ENCODE measurements at places on chromosomes 5 and 9. TPM values are rescaled to one million over a fixed set of nuclear protein-coding genes. Genes with fewer than 3 reads are reported as not detected.

GRCh38 chr9:93127395-93127911 is 6.6 kb downstream of the NINJ1 start:
- no peak overlapping the region for H3K4me3 ChIP-seq
- DNase-seq, result no peak
- H3K27ac ChIP-seq, result peak overlapping the region; percentile 23
- no peaks in the 10 kb centered on the region for H3K36me3 ChIP-seq
- H3K27me3 ChIP-seq, result no peaks in the 10 kb centered on the region

GRCh38 chr9:116686693-116687073 is 422 bp upstream of the TRIM32 start:
- H3K27ac ChIP-seq, result peak overlapping the region; percentile 71
- H3K27me3 ChIP-seq, result no peaks in the 10 kb centered on the region

DNA sequence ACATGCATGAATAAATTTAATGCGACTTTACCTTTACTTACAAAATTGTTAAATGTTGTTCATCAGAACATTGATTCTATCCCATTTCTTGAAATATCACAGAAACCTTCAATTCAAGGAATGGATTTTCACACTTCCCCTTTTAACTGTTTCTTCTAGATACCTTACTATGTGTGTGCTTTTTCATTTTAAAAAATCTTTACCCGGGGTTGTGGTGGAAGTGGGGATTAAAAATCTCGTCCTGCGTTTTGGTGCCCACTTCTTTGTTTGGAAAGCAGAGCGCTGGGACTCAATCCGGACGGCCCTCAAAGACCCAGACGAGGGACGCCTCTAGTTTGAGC is 5.8 kb upstream of the MEF2C start:
- no peak overlapping the region for H3K27ac ChIP-seq
- H3K4me3 ChIP-seq, result no peak overlapping the region

DNA sequence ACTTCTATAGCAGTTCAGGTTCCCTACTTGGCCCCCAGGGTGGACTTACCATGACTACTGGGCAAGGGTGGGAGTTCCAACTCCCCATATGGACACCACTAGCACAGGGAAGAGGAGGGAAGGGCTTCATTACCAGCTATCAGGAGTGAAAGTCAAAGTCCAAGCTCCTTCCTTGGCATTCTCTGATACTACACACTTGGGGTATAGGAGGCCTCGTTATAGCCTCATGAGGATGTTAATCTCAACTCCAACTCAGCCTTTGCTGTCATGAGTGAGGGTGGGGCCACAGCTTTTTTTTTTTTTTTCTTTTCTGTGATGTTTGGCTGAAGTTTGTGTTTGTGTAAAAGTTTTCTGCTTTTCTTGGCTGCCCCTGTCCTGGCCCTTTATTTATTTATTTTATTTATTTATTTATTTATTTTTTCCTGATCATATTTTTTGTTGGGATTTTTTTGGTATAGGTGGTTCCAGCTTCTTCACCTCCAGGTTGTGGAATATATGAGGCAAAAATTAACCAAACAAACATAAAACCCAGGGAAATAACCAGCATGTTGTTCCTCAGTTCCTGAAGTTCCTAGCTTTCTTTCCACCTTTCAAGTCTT is 8.7 kb downstream of the GARIN3 start:
- no peaks in the 10 kb centered on the region for H3K36me3 ChIP-seq
- H3K27ac ChIP-seq, result no peak overlapping the region
- no peaks in the 10 kb centered on the region for H3K4me1 ChIP-seq
- no peak overlapping the region for H3K4me3 ChIP-seq
- DNase-seq, result no peak
- H3K27me3 ChIP-seq, result no peaks in the 10 kb centered on the region

DNA sequence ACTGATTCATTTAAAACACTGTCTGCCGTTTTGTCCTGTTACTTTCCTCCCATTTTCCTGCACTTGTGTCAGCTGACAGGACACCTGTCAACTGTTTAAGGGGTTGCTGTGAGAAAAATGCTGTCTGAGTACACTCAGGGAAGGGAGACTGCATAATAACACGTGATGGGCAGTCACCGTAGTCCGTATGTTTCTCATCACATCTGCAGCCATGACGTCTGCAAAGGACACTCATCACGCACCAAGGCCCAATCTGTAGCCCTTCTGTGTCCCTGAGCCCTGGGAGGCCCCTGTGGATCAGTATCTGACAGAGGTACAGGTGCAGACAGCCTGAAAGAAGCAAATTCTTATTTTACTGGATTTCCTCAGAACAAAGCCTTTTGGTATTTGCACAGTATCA is 396.3 kb downstream of the YTHDC2 start:
- no peak for DNase-seq
- H3K4me1 ChIP-seq, result no peaks in the 10 kb centered on the region
- H3K27me3 ChIP-seq, result peaks cover 13% of the 10 kb centered on the region

- DNase-seq, result no peak
- H3K4me1 ChIP-seq, result no peaks in the 10 kb centered on the region
- no peak overlapping the region for H3K27ac ChIP-seq
- no peak overlapping the region for H3K4me3 ChIP-seq
These were observed 128.1 kb downstream of the PRDM6 start for GRCh38 chr5:123217173-123217572.

PCDHGB2 gene
- total RNA-seq, result 6.2 TPM

ENG gene
- total RNA-seq, result 29.9 TPM
